ENCODE measurements at places on chromosomes 1 and 21.

- no peak for DNase-seq
Measured at GRCh38 chr1:88851303-88852063, 39.9 kb downstream of the GTF2B start.

DNA sequence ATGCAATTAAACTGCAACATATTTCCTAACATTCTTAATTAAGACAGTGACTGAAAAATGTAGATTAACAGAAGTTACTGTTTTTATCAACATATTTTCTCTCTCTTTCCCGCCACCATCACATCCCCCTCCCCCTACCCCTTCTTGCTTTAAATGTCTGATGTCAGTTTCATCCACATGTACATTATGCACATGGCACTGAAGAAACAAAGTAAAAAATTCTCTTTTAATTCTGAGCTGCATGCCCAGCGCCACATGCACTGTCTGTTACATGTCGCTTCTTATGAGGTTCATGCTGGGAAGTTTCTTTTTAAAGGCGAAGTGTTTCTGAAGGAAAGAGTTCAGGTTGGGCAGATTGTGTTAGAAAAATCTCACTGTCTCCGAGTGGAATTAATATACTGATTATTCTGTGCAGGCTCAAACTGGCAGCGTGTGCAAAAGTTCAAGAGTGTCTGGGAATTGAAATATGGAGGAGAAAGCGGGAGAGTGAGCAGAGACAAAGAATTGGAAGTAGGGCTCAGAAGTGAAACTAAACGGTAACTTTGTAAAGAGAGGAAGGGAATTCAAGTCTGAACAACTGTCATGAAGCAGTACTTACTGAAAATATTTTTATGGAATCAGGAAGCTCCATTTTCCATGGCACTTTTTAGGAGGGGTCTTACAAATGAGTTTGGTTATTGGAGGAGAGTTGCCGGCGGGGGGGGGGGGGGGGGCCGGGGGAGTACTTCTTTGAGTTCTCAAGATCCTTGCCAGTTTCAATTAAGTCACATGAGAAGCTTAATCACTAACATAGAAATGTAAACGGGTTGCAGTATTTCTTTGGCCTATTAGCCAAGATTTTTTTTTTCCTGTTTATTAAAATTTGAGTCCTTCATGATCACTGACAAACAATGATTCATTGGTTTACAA is 217.6 kb downstream of the SDCCAG8 start:
- DNase-seq = no peak

GRCh38 chr21:44897326-44898010 is 23.2 kb downstream of the ITGB2 start:
- no peak for DNase-seq

DNA sequence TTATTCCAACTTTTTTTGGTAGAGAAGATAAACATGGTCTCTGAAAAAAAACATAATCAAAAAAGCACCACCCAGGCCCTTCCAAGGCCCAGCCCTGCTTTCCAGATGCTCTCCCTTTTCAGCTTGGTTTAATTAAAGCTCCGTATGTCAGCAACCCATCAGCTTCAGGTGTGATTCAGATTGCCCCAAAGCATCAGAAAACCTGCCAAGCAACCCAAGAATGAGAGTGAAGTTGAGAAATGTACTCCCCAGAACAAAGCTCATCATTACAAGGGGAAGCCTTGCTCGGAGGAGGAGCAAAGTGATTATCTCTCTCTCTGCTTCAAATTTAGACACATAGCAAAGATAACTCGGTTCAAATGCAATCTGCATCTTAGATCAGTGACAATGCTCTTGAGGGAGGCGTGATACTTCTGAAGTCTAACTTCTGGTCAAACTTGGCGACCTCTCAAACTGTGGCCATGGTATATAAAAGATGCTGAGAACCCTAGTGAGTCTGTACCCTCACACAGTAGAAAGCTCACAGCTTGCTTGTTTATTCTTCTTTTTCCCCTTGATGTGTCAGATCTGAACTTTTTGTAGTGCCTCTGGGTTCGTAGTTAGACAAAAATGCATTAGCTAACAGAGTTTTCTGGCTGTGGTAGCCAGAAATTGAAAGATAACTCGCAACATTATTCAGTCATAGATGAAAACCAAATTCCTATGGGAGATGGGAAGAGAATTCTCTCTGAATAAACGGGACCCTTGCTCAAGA is 63.3 kb upstream of the ZC3H11B start:
- no peak for DNase-seq

DNA sequence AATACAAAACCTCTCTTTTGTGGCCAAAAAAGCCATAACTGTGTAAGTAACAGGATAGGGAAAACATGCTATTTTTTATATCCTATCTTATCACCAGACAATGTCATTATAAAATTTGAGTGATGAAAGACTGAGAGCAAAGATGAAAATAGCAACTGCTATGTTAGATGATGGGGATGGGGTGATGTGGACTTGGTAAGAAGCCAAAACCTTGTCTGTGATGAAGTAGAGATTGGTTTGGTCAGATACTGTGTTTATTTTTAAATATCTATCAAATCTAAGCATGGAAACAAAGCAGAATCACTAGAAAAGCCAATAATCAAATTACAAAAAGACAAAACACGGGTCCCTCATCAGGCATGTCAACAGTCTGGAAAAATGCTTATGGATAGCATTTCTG is 631.1 kb upstream of the NR5A2 start:
- no peak for DNase-seq

GRCh38 chr21:42666023-42666747 is 12.8 kb downstream of the PDE9A start:
- no peak for DNase-seq

DNA sequence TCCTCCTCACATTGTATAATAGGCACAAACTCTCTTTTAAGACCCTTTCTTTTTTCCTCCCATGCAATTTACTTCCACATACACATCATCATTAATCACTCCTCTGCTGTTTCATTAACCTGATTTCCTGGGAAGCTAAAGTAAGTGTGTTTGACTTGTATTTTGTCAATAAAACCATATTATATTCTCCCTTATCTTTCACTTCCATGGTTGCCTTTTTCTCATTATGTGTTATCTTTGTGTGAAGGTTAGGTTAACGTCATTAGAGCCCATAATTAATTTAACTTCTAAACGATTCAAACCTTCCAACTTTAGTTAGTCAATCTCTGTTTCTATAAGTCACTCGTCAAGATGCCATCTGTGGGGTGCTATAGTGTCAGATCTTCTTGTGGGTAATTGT is 313.0 kb downstream of the PAPPA2 start:
- DNase-seq = no peak

- DNase-seq = no peak
Measured at GRCh38 chr1:162498496-162498810, 835 bp downstream of the UHMK1 start.

DNA sequence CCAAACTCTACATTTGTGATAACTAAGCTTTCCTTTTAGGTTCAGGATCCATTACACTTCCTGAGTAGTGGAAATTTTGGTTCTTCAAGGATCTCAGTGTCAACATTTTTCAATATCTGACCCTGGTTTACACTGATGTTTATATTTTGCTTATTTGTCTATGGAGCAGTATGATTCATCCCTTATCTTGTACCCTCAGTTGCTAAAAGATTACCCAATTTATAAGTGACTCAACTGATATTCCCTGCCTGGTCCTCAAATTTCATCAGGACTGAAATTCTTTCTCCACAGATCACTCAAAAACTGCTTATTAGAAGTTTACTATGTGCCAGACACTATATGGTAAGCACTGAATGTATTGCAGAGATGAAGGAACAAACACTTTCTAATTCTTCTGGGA is 139.1 kb upstream of the CHRM3 start:
- DNase-seq = no peak

DNA sequence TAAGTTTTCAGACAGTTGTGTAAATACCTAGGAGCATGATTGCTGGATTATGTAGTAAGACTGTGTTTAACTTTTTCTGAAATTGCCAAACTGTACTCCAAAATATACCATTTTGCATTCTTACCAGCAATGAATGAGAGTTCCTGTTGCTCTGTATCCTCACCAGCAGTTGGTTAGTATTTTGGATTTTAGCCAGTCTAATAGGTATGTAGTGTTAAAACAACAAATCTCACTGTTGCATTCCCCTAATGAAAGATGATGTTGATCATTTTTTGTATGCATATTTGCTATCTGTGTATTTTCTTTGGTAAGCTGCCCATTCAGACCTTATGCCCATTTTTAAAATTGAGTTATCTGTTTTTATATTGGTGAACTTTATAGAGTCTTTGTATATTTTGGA is 89.9 kb downstream of the RASAL2 start:
- no peak for DNase-seq

- DNase-seq = no peak
Measured at GRCh38 chr21:36994501-36995158, 11.9 kb upstream of the RIPPLY3 start.

DNA sequence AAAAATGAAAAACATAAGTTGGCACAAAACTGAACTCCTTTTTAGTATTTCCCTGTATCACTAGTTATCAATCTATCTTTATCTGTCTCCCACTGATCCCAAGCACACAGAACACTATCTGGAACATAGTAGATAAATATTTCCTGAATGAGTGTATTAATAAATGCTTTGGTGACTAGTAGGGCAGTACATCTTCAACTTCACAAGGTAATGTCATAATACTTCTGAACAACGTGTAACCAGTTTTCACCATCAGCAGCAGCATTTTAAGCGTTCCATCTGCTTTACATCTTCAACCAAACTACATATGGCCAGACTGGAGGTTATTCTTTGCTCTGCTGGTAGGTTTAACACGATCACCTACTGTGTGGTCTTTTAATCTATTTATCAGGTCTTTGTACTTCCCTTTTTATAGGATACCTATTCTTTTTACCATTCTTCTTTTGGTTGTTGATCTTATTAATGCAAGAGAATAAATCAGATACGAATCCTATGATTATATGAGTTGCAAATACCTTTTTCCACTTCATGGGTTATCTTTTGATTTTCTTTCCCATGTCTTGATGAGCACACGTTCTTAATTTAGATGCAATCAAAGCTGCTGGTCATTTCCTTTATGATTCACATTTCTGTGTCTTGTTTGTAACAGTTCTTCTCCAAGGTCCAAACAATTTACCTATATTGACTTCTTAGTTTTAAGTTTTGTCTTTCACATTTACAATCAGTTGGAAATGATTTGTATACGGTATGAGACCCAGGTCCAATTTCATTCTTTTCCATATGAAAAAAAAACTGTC is 16.3 kb downstream of the GPBP1L1 start:
- DNase-seq = no peak

DNA sequence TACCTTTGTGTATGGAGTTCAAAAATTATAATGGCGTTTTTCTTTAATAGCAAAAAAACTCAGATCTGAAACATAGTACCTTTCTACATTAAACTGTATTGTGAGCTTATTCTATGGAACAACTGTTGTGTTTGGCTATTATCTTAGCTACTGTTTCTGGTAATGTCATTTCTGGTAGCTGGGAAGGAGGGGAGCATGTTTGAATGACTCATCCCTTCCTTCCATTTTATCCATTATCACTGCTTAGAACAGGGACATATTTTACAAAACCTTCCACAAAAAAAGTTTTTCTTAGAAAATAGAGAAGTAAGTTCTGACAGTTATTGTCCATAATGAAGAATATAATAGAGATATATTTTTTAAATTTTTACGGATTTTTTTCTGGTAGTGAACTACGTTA is 128.3 kb downstream of the NRDC start:
- no peak for DNase-seq

DNA sequence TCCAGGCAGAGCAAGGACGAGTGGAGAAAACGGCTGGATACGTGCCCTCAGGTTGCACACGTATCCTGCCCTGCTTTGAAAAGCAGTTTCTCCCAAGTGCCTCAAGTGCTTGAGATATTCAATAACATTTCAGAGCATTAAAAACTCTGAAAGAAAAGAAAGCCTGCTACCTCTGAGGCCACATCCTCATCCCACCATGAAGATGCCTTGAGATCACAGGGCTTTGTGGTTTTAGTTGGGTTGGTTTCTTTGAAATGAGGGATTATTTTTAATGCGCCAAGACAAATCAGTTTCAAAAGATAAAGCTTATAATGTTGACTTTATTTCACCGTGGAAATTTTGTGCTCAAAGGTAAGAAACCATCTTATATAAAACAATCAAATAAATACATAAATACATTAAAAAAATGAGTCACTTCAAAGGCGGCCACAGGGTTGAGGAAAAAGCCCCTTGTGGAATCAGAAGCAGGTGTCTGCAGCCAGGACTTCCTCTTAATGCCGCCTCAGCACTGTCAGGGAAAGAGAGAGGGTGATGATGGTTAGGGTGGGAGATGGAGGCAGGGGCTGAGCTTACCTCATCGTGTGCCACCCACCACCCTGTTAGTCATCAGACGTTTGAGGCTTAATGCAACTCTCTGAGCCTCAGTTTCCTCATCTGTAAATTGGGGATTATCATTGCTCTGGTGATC is 1.4 kb downstream of the NPPB start:
- no peak for DNase-seq

DNA sequence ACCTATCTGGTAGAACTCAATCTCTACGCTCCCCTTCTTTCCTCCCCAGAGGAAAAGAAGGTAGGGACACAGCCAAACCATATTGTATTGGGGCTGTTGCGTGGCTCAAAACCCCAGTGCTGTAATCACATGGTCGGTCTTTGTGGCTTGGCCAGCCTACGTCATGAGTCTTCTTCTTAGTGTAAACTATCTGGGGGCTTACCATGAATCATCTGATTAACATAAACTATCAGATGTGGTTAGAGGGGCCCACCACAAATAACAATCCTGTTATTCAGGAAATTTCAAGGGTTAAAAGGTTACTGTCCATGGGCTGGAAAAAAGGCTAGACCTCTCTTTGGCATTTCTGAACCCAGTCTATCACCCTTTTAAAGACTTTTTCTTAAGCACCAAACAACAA is 49.5 kb upstream of the GPR52 start:
- no peak for DNase-seq

GRCh38 chr1:185663771-185664296 is 70.4 kb upstream of the HMCN1 start:
- no peak for DNase-seq

DNA sequence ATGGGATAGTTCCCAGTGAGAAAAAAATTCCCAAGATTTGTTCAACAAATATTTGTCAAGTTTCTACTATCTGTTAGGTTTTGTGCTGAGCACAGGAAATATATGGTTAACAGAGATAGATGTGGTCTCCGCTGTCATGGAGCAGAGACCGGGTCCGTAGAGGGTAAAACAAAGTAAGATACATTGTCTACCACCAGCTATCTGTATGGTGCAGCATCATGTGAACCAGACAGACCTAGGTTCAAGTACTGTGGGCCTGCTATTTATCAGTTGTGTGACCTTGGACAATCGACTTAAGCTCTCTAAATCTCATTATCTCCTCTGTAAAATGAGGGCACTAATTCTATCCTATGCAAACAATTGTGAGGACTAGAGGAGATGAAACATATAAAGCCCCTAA is 109.8 kb downstream of the DUSP10 start:
- no peak for DNase-seq

Data from activated gamma-delta T cell treated with anti-CD3 and anti-CD28 coated beads, Interleukin-2, amount 50 U/mL, for 16 hours (primary cell).